ENCODE measurements at places on chromosomes 12 and 14.

- peak; percentile 10 for DNase-seq
These were observed 7.5 kb downstream of the KLRG1 start for GRCh38 chr12:8996682-8997405.

DNA sequence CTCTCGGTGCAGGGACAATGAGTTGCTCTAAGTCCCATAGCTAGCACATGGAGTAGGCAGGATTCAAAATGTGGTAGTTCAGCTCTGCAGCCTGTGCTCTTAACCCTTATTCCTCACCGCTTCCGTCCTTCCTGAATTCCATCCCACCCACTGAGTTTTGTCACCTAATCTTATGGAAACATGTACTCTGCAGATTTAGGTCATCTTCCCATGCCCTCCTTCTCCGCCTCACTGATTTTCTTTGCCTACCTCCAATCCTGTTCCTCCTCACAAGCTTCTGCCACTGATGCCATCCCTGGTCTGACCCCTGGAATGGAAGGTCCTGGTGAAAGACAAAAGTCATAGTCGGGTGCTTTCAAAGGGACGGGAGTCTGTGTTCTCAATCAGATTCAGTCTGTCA, 46.5 kb upstream of the ABCC9 start:
- DNase-seq, result no peak

DNA sequence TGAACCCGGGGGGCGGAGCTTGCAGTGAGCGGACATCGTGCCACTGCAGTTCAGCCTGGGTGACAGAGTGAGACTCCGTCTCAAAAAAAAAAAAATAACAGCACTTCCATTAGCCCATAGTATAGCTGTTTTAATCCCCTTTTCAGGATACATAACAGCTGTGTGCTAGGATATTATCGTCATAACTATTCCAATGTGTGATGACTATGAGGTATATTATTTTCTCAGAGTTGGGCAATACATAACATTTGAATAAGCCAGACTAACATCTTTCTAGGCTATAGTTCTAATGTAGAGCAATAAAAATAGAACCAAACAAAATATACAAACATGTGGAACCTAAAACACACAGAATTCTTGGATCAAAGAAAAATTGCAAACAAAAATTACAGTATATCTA, 57.1 kb downstream of the MARK3 start:
- DNase-seq, result no peak

- DNase-seq, result no peak
These were observed 185.4 kb downstream of the ALG10B start for GRCh38 chr12:38501991-38502390.

DNA sequence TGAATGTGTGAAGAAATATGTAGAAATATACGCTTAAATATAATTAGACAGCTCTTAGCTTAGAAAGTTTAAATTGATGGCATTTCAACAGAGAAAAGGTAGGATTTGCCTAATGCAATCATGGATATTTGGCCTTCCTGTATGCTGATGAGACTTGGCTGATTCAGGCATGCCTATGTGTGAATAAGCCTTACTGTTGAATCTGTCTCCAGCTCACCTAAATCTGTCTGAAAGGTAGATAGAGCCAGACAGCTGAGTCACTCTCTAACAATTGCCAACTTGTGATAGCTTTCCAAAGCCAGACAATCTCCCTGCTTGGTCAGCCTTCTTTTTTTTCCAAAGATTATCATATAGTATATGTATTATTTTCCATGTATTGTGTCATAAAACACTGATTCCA, 92.8 kb upstream of the FLRT2 start:
- peak; percentile 83 for DNase-seq

- DNase-seq, result no peak
These were observed 26.2 kb upstream of the ALX1 start for GRCh38 chr12:85253853-85254252.

DNA sequence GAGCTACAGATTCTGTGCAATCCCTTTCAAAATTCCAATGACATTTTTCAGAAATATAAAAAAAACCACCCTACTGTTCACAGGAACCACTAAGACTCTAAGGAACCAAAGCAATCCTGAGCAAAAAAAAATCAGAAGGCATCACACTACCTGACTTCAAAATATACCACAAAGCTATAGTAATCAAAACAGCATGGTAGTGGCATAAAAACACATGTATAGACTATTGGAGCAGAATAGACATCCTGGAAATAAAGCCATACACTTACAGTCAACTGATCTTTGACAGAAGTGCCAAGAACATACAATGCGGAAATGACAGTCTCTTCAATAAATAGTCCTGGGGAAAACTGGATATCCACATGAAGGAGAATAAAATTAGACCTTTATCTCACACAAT, 56.5 kb downstream of the EGLN3 start:
- no peak for DNase-seq

GRCh38 chr14:32666308-32666707, 272.4 kb upstream of the NPAS3 start:
- DNase-seq, result no peak

- peak; percentile 67 for DNase-seq
These were observed 37.6 kb upstream of the BICD1 start for GRCh38 chr12:32069071-32069470.

DNA sequence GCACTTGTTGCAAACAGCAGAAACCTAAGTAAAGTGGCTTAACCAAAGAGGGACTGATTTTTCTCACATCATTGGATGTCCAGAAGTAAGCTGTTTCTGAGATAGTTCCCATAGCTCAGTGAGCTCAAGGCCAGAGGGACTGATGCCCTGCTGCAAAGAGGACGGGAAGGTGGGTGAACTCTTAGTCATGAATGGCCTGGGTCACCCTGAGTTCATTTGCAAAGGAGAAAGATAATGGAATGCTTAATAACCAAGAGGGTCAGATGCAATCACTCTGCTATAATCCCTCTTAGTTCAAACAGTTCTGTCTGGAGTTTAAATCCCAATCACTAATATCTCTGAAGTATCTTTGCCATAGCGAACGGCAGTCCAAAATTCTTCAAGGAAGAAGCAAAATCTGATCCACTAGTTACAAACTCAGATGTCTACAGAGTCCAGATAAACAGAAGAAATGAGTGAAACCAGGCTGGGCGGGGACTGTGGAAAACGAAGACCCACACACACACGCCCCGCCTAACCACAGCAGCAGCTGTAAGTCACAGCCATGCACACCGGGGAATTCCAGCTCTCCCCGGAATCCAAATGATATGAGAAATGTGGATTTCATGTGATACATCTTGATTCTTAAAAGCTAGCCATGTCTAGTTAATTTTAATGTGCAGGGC, 289.5 kb downstream of the TMEM132D start:
- DNase-seq, result peak; percentile 75

DNA sequence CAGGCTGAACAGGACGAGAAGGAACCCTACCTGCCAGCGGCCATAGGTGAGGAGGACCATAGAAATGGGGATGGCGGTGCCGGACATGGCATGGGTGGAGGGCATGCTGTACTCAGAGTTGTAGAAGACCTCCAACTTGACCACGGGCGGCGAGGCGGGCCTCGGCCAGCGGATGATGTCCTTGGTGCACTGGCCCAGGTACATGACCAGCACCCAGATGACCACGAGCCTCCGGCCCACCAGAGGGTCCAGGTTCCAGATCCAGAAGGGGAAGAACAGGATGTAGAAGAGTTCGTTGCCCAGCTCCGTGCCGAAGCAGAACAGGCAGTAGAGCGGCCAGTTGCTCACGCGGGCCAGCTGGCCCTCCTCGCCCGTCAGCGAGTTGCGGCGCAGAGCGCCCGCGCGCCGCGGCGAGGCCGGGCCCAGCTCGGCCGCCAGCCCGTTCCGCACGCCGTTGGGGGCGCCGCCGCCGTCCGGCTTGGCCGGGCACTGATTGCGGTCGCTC, 582 bp downstream of the SGPP1 start:
- DNase-seq, result no peak

GRCh38 chr12:2267703-2268470, 215.1 kb downstream of the CACNA1C start:
- peak; percentile 68 for DNase-seq

GRCh38 chr14:33941718-33942117, 9.2 kb downstream of the EGLN3 start:
- peak; percentile 6 for DNase-seq

DNA sequence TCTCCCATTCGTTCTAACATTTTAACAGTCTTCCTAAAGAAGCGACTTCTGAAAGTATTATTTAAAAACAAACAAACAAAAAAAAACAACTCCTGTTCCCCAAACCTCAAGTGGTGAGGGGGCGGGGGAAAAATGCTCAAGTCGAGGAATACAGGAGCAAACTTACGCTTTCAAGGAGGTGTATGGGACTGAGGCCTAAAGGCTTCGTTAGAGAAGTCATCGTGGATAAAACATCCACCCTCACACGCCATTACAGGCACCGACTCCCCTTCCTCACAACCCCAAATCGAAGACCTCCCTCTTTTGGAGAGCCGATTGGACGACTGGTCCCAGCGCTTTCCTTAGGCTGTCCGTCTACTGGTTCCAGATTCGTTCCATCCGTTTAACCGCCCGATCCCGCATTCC, 693 bp downstream of the CBX5 start:
- DNase-seq, result no peak

DNA sequence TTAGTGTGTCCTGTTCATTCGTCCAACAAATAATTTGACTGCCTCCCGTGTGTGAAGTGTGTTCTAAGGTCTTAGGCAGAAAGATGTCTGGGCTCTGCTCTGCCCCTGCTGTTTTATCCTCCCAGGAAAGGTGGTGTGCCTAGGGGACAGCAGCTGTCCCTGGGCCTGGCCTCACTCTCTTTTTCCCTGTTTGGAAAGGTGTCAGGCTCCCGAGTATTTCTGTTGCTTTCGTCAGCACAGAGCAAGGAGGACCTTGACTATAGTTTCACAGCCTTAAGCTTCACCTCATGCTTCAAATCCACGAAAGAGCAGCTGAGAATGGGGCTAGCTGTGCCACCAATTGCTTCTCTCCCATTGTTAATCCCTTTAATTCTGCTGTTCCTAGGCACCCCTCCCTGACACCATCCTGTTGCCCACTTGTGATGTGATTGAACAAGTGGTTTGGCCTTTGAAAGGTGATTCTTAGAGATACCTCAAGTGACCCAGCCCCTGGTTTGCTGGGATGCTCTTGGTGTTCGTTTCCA, 54.2 kb downstream of the TGFB3 start:
- no peak for DNase-seq

- no peak for DNase-seq
These were observed 58.3 kb downstream of the STON2 start for GRCh38 chr14:81341781-81342180.

All from RCC 7860 (cell line).